ENCODE measurements at places on chromosomes 4 and X.

DNA sequence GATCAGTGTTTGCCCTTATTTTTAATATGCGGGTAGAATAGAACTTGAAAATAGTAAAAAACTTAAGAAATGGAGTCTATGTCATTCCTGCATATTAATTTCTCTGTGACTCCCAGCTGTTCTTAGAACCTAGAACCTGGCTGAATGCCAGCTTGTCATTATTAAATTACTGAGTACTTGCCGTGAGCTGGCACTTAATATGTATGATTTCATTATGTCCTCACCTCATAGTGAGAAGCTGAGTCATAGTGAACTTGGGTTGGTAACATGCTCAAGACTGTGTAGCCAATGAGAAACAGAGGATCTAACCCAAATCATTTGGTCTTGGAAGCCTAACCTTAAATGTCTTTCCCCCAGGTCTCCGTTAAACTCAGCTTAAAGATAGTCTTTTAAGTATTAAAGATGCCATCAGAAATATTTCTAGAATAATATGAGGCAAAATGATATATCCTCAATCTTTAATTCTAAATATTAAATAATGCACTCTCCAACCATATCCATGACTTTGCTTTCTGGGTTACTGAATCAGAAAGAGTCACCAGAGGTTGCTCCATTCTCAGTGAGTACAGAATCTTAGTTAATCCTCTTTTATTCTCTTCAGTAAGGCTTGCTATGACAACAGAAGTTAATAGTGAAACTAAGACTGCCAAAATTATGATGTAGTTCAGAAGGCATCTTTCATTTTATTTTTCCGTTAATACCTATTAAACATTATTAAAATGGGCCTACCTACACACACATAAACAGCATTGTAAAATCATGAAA is 58.6 kb upstream of the TLL1 start:
- DNase-seq: no peak

GRCh38 chr4:8069102-8069752 is 89.4 kb downstream of the ABLIM2 start:
- DNase-seq: no peak

GRCh38 chr4:102217345-102217744 is 127.9 kb downstream of the SLC39A8 start:
- DNase-seq: no peak

DNA sequence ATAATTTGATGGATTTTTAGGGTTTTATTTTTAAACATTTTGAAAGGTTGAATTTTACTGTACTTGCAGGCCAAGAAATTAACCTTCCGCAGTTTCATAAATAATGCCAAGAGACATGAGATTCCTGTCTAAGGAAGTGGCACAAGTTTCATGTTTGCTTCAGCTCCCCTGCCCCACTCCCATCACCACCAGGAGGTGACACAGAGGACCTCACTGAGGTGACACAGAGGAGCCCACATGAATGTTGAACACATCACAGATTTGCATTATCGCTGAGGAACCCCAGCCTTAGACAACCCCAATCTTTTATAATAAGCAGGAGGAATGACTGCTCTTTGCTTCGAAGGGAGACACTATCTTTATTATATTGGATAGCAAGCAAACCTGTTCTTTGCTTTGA is 491.4 kb upstream of the ATOH1 start:
- no peak for DNase-seq

GRCh38 chrX:24266996-24267395 is 46.9 kb downstream of the SUPT20HL2 start:
- DNase-seq: no peak

GRCh38 chr4:138774940-138775339 is 240.6 kb upstream of the NOCT start:
- no peak for DNase-seq

- no peak for DNase-seq
Measured at GRCh38 chr4:181659876-181660275, 583.3 kb upstream of the TENM3 start.
